B cell (primary cell): ENCODE measurements at places on chromosomes 2 and 18. TPM values are rescaled to one million over a fixed set of nuclear protein-coding genes. Genes with fewer than 3 reads are reported as not detected.

The SERPINB10 gene
- total RNA-seq: not detected in 2 replicates

The UGT1A8 gene
- not detected in 2 replicates for total RNA-seq

The TMEM185B gene
- total RNA-seq: 29.6 TPM in 2 replicates

The MAB21L4 gene
- total RNA-seq: not detected in 2 replicates

The TGFA gene
- not detected in 2 replicates for total RNA-seq

The HOXD4 gene
- not detected in 2 replicates for total RNA-seq

The CTDP1 gene
- 33.3 and 37.4 TPM in 2 replicates for total RNA-seq

The LYG2 gene
- total RNA-seq: not detected in 2 replicates

The SULT1C3 gene
- not detected in 2 replicates for total RNA-seq

The RAB12 gene
- 38.7 and 40.9 TPM in 2 replicates for total RNA-seq

The PLB1 gene
- 0.25 and 1.3 TPM in 2 replicates for total RNA-seq

The FSHR gene
- total RNA-seq: not detected in 2 replicates

DNA sequence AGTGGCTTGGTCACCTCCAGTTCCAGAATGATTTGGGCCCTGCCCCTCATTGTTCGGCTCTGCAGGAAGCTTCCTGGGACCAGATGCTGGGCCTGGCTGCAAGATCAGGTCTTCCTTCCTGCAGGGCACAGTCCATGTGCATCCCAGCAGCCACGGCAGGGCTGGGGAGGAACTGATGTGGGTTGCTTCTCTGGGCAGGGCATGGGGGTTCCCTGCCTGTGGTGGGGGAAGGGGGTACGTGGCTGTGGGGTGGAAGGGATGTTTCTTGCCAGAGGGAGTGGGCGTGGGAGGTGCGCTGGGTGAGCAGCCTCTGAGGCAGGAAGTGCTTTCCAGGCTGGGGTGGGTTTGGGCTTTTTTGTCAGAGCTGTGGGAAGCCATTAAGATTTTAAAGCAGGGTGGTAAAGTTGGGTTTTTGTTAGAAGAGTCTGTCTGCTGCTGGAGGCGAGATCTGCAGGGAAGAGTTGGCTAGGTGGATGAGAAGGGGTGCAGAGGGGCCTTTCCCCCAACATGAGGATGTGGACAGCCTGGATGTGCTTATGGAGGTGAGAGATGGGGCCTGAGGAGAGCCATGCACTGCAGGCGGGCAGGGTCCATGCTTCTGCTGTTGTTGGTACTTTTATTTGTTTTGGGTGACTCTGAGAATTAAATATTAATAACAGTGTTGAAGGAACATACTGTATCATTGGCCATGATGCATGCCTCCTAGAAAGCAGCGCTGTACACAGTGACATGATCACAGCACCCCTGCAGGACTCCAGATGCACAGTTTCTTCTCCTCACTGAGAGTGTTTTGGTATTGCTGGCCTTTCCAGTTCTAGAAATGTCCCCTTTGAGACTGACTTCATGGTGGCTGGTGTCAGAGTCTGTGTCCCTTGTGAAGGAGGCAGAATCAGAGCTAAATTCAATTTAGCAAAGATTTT, 45.3 kb downstream of the DGKD start:
- no peak for DNase-seq

- DNase-seq: no peak
These were observed 186.5 kb upstream of the SH3BP4 start for GRCh38 chr2:234765279-234765678.

DNA sequence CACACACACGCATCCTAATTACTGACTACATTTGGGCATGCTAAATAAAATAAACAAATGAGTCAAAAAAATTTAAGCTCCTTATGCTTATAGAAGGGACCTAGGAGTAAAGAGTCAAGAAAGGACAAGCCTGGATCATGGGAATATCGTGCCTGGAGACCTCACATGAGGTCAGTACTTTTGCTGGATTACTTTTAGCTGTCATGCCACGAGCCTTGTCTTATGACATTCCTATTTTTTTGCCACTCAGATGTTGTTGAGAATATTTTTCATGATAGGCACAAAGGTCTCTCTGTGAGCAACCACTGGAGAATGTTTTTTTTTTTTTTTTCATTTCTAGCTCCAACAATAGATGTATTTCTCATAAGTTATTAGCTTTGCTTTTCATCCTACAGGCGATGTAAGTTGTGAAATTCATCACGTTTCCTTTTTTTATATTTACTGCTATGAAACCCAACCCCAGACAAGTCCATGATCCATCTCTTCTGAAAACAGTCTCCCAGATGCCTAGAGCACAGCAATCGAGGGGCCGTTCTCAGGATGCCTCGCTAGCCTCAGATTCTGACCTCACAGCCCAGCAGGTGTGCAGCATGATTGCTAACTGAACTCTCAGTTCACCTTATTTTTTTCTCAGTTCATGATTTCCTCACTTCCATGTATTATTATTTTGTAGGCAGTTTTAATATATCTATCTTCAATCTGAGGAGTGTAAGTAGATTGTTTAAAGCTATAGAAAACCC, 464.5 kb downstream of the IRS1 start:
- DNase-seq: no peak

GRCh38 chr2:43085505-43085904, 140.9 kb downstream of the ZFP36L2 start:
- DNase-seq: no peak

GRCh38 chr18:45014047-45014501, 333.4 kb downstream of the SETBP1 start:
- DNase-seq: no peak

- no peak for DNase-seq
These were observed 263.4 kb downstream of the PTPRM start for GRCh38 chr18:7830468-7830867.

DNA sequence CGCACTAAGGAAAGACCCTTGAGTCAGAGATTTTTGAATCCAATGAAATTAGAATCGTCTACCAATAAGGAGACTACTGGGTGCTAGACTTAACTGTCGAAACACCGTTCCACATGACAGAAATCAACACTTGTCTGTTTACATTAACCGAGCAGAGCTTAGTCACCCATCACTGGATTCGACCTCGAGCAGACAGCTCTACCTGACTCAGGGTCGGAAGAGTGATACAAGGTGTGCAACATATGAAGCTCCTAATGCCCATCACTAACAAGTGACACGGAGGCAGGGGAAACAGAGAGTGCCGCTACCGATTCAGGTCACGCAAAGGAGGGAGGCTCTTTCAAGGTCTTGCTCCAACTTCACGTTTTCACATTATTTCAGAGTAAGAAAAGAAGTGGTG, 54.2 kb upstream of the FZD5 start:
- no peak for DNase-seq

DNA sequence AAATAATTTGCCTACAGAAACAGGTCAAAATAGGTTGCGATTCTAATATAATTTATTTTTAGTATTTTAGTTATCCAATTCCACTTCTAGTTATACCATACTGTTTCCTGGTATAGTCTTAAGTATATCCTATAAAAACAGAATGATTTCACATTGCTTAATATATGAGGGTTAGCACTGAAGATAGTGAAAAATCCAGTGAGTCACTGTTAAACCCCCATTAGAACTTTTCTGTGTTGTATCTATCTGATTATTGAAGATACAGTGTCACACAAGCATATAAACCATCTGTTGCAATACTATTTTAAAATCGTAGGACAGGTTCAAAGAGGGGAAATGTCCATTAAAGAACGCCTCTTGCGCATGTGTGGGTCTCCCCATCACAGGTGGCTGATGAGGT, 110.0 kb downstream of the FEZ2 start:
- DNase-seq: no peak

- DNase-seq: no peak
These were observed 181.9 kb upstream of the CDH7 start for GRCh38 chr18:65568866-65569265.

DNA sequence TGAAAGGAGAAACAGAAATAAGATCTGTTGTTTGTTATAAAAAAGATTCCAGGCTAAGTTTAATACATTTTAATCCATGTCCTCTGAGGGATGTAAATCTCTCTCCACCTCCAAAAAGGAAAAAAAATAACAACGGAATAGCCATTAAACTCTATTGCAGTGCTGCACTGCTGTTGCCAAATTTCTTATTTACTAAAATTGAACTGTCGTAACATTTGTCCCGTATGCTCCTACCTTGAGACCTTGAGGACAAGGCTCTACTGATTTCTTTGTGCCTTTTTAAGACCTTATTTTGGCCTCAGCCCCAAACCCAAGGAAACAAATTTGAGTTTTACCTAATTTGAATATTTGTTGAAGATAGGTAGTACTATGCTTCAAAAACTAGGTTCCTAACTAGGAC, 56.4 kb downstream of the FRZB start:
- DNase-seq: no peak

GRCh38 chr2:239479471-239479870, 78.7 kb upstream of the HDAC4 start:
- no peak for DNase-seq

DNA sequence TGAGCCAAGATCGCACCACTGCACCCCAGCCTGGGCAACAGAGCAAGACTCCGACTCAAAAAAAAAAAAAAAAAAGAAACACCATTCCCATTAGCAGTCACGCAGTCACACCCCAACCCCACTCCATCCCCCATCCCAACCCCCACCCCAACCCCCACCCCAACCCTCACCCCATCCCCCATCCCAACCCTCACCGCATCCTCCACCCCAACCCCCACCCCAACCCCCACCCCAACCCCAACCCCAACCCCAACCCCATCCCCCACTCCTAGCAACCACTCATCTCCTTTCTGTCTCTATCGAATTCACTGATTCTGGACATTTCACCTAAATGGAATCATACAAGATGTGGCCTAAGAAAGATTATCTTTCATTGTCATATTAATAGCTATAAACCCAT, 25.9 kb upstream of the ATP9B start:
- no peak for DNase-seq

DNA sequence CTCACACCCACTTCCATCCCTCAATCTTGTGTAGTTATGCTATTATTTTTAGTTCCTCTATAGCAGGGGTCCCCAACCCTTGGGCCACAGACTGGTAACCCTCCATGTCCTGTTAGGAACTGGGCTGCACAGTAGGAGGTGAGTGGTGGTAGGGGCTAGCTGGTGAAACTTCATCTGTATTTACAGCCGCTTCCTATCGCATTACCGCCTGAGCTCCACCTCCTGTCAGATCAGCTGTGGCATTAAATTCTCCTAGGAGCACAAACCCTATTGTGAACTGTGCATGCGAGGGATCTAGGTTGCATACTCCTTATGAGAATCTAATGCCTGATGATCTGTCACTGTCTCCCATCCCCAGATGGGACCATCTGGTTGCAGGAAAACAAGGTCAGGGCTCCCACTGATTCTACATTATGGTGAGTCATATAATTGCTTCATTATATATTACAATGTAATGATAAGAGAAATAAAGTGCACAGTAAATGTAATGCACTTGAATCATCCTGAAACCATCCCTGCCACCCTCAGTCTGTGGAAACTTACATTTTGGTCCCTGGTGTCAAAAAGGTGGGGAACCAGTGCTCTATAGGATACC, 1.6 kb upstream of the RAB11FIP5 start:
- DNase-seq: no peak

- DNase-seq: no peak
These were observed 137.9 kb downstream of the DOCK10 start for GRCh38 chr2:224904381-224904780.

GRCh38 chr18:53790786-53791185, 433.7 kb downstream of the MBD2 start:
- DNase-seq: no peak

GRCh38 chr2:202344178-202344577, 31.9 kb upstream of the BMPR2 start:
- no peak for DNase-seq

- DNase-seq: no peak
These were observed 36.8 kb downstream of the STON1 start for GRCh38 chr2:48566592-48567310.

GRCh38 chr2:161836664-161837063, 212.4 kb downstream of the SLC4A10 start:
- no peak for DNase-seq

GRCh38 chr2:225867071-225867470, 467.6 kb downstream of the NYAP2 start:
- no peak for DNase-seq

DNA sequence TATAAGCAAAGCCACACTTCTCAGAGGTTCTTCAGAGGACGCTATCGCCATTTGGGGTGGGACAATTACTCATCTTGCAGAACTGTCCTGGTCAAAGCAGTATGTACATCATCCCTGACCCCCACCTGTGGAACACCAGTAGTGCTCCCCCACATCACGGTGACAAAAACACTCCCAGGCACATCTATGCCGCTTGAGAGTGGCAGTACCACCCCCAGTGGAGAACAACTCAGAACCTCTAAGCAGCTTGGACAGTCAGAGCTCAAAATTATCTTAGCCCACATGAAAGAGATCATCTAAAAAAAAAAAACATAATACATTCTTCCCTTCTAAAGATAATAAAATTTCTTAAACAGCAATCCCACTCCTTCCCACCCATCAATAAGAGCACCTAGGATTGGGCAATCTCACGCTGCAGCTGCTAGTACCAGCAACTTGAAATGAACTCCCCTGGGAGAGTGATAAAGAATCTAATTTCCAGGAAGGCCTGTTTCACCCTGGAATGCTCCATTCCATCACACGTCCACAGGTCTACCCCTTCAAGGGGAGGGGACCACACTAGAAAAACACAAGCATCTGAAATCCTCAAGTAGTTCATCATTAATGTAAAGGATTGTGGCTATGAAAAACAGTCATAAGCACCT, 31.7 kb downstream of the LRP2 start:
- no peak for DNase-seq

GRCh38 chr2:201859949-201860348, 53.6 kb downstream of the CDK15 start:
- no peak for DNase-seq

DNA sequence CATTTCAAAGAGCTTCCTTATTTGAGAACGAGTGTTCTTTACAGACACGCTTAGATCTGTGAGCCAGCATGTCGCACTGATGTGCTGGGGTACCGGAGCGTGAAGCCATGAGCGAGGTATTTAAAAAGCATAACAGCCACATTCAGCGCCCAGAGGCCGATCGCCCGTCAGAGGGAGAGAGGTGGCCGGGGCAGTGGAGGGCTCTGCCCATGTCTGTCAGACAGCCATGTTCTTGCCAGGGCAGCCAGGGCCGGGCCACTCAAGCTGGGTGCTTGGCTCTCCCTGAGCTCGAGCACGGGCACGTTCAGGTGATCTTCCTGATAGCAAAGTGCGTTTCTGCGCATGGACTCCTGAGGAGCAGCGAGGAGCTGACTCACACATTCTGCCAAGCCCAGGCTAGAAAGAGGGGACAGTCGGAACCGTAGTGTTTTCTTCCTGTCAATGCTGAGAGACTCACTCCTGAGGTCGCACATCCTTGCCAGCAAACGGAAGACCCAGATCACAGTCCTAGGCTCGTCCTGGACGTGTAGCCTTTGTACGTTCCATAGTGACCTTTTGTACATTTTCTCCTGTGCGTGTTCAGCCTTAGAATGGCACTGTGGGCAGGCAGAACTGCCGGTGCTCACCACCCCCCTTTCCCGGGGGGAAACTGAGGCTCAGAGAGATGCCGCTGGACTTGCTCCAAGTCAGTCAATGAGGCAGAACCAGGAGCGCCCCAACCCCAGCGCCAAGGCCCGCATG, 100.7 kb downstream of the NFATC1 start:
- peak; percentile 75 for DNase-seq
